Activated CD4-positive, alpha-beta T cell treated with anti-CD3 and anti-CD28 coated beads for 24 hours (primary cell): ENCODE measurements at places on chromosomes 7 and 10.
A peak's percentile ranks its signal among the peaks of the same experiment; 100 is the strongest.

DNA sequence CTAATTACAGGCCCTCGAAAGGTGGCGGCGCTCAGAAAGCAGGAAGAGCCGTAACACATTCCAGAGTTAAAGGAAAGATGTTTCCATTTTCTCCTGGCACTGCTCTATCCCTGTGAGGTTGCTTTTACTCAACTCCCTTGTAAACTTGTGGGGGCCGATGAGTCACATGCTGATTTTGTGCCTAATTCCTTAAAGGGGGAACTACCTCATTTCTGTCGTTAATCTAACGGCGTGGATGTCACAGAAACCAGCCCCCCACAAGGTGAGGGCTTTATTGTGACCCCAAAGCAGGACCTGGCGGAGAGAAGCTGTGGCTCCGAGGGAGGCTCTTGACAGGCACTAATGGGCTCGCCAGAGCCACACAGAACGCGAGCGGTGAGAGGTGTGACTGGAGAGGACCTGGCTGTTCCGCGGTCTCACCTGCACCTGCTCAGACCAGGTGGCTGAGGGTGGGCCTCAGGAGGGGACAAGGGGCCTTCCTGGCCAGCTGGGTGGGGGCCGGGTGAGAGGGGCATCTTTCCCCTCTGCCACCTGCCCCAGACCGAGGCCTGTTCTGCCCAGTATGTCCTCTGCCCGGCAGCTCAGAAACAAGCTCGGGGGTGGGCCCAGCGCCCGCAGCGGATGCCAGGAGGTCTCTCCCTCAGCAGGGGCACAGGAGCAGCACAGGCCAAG, 50.9 kb downstream of the CALML3 start:
- DNase-seq = no peak

DNA sequence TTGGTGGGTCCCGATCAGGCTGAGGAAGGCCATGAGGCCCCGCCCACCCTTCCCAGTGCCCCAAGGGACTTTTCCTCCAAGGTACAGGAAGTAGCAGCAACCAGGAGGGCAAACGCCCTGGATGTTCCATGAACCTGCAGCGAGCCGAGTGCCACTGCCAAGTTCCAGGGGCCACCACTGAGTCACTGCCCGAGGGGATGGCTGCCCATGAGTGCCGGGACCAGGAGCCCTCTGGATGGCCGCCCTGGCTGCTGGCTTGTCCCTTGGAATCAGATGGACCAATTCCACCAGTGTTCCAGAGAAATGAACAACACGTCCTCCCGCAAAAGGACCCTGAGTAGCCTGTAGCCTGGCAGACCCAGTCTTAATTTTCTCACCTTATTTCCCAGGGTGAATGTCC, 74.2 kb downstream of the ZRANB1 start:
- no peak for DNase-seq

DNA sequence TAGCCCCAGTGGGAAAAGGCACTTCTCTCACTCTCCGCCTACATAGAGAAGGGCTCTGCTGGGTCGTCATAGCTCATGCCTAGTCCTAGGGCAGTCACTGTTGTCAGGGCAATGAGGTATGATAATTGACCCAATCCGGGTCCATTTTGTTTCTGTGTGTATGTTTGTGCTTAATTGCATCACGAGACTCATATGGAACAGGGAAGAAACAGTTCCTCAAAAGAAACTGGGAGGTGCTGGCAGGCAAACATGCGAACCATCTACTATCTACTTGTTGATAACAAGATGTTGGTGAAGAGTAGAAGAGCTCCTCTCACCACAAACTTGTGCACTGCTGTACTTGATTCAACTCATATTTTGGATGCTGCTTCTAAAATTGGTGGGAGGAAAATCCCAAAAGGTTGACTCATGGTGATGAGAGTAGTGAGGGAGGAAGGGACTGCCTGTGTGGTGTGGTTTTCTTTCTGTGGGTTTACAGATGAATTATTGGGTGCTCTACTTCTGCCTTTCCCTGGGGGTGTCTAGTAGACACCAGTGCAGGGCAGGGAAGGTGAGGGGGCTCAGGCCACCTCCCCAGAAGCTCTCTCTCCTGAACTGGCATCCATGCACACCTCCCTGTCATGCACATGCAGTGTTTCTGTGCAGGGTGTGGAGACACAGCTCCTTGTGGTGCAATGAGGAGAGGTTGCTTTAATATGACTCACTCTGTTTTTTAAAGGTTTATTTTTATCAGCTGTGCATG, 29.4 kb downstream of the LSMEM1 start:
- no peak for DNase-seq

DNA sequence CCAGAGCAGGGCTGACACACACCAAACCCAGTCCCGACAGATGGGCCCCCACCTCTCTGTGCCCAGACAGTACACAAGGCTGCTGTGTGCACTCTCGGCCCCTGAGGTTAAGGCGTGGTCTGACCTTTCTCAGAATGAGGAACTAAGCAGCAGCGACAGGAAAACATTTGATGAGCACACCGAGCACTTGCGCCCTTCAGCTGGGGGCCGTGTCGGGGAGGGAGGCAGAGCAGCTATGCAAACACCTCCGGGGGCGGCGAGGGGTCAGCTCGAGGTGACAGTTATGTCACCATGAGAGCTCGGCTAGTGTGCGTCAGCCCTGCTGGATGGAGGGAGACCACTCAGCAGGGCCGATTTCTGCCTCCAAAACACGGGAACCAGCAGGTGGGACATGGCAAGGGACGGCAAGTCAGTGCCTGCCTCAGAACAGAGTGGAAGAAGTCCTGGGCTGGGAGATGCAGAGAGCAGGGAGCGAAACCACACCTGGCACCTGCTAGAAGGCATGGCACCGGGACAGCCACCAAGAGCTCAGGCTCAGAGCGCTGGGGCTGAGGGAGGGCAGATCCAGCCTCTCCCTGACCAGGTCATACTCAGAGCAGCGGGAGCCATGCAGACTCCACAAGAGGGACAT, 57.4 kb downstream of the CHST15 start:
- no peak for DNase-seq

DNA sequence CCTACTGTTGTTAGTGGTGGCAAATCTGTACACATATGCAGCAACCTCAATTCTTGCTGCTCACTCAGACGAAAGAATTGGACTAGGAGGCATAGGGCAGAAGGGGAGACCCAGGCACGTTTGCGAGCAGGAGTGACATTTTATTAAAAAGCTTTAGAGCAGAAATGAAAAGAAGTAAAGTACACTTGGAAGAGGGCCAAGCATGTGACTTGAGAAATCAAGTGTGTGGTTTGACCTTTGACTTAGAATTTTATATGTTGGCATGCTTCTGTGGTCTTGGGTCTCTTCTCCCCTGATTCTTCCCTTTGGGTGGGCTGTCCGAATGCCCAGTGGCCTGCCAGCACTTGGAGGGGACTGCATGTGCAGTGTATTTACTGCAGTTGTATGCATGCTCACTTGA, 205.5 kb upstream of the SEMA3D start:
- no peak for DNase-seq

DNA sequence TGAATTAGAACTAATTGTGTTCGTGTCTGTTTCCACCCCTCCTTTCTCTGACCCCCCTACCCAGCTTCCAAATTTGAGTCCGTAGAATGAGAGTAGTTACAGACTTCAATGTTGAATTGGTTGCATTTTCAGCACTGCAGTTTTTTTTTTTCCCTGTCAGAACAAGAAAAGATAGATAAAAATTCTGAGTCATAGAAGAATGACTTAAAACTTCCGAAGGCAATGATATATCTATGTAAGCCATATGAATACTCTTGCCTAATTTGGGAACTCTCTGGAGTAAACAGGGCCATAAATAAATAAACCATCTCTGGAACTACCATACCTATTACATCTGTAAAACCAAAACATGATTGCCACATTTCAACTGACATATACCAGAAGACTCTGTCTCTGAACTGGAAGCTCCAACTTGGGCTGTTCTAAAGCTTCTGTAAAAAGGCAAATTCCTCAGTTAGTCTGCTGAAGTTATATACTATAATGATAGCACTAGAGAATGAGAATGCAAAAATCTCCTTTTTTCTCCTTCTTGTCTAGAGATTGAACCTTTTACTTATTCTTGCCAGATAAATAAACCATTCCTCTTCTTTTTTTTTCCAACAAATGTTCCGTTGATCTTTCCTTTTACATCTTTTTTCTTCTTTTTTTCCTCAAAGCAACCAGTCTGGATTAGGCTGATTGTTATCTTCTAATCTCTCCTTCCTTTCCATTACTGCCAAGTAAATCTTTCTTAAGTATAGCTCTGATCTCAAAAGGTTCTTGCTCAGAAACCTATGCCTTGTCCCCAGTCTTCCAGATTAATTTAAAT, 23.5 kb downstream of the VCL start:
- no peak for DNase-seq

DNA sequence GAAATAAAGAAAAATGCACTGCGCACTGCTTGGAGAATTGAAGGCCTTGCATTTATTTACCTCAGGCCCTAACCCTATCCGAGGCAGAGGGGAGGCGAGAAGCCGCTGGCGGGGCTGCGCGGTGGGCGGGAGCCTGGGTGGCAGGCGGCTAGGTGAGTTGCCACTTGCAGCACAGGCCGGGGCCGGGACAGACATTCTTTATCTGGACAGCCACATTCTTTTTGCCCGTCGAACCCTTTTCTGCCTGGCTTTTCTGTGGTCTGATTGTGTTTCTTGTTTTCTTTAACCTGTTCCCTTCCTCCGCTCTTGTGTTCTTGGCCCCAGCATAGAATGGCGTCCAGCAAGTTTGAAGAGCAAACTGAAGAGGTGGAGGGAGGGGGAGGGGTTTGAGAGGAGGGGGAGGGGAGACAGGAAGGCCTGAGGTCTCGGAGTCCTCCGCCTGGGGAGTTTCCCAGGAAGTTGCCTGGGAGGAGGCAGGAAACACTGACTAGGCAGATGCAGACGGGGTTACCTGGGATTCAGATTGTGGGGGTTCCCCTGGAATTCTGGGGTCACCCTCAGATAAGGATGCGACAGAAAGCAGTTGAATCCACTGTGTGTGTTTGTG, 5.1 kb downstream of the SHH start:
- no peak for DNase-seq

DNA sequence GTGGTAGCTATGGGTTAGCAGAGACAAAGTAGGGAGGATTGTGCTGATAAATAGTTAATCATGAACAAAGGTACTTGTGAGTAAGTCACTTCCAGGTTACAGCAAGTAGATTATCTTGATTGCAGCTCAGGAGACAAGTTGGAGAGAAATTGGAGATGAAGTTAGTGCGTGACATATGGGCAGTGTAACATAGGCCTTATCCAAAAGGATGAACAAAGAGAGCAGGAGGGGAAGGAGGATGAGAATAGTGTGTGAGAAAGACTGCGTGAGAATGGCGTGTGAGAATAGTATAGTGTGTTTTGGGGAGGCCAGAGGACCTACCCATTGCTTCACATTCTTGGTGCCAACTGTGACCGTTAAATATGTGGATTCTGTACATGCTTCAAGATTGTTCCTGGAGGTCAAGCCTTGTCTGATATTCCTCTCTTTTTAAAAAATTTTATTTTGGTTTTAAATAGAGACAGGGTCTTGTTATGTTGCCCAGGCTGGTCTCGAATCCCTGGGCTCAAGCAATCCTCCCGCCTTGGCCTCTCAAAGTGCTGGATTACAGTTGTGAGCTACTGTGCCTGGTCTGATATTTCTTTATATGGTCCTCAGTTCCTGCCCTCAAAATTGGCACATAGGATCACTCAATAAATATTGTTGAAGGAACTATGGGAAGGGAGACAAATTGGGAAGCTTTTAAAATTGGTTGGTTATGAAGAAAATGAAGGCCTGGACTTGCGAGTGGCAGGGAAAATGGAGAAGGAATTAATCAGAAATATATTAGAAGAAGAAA, 3.2 kb downstream of the VCL start:
- DNase-seq = no peak

DNA sequence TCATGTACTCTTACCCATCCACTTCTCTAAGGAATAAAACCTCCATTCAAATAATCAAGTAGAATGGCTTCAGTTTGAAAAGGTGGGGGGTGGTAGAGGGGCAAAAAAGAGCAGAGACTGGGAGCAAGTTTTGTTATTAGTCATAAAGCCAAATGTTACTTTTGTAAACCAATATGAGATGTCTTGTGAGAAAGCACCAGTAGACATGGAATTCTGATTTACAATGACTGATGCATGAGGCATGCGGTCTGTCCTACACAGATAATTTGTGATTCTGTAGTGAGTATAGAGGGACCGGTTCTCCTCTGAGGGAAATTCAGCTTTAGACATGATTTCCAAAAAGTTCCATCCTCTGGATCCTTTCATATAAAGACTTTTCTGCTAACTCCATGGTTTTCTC, 12.9 kb upstream of the ABCA13 start:
- no peak for DNase-seq

GRCh38 chr7:1223196-1223981, 9.3 kb upstream of the UNCX start:
- no peak for DNase-seq

DNA sequence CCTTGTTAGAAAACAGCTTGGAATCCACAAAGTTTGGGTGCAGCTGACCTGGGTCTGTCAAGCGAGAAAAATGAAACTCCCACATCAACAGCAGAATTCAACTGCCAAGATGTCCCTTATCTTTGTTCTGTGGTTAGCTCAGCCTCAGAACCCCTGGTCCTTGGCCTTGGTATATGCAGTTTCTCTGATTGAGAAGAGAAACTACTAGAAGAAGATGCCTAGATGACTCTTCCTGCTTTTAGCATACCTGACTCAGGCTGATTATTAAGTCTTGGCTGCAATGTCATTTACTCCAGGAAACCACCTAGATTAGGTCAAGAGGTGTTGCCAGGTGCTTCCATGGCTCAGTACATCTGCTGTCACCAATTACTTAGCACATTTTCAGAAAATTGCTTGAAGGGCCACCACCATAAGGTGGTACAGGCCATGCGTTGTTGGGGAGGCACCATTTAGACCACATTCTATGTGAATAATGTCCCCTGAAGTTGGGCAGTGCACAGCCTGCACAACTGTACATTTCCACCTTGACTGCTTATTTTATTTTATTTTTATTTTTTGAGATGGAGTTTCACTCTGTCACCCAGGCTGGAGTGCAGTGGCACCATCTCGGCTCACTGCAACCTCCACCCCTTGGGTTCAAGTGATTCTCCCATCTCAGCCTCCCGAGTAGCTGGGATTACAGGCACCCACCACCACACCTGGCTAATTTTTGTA, 59.4 kb upstream of the ZNF438 start:
- no peak for DNase-seq

DNA sequence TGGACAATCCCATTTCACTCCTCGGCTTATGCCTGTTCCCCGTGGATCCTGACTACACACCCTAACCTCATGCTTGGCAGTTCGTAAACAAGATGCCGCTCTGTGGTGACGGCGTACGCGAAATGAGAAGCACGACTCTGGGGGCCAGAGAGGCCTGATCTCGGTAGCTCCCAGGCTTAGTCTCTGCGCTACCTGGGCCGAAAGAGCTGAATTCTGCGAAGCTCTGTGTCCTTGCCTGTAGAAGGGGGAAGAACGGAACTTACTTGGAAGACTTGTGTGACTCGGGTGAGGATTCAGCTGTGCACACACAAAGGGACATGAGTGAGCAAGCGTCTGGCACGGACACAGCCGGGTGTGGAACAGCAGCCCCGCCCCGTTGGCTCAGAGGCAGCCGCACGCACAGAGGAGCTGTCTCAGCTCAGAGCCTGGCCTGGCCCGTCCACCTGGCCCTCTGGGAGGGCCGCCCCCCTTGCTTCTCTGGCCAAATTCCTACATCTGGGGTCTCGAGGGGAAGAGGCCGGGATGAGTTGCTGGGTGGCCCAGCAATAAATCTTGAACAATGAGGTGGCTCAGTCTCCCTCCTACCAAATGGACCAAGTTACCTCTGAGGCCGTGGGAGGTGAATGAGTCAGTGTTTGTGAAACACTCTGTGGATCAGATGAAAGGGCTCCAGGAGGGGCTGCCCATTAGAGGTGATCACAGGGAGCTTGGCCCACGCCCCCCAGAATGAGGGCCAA, 83.8 kb downstream of the PDGFA start:
- no peak for DNase-seq

GRCh38 chr10:62437696-62438095, 63.5 kb downstream of the ZNF365 start:
- DNase-seq = peak; percentile 39

- no peak for DNase-seq
Measured at GRCh38 chr10:43955002-43955596, 306.4 kb upstream of the ZNF32 start.
